ENCODE measurements at places on chromosomes 2 and 18.
A peak's percentile ranks its signal among the peaks of the same experiment; 100 is the strongest.

GRCh38 chr2:184824597-184824996 is 226.3 kb downstream of the ZNF804A start:
- no peak for DNase-seq

GRCh38 chr2:211833582-211834279 is 704.9 kb downstream of the ERBB4 start:
- DNase-seq, result no peak

- no peak for DNase-seq
Observed at GRCh38 chr18:2312440-2312839, 258.9 kb downstream of the METTL4 start.

DNA sequence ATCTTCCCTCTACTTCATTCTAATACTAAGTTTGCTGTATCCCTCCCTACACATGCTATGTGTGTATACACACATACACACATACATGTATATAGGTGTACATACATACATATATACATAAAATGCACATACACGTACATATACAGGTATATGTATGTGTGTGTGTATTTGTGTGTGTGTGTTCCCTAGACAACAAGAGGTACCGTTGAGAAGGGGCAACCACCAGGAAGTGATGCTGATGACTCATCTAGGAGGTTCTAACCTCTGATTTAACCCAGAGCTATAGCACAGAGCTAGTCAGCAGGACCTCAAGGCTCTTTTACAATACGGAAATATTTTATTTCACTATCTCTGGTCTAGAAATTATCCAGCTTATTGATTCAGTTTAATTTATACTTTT is 139.2 kb downstream of the LAMA3 start:
- no peak for DNase-seq

DNA sequence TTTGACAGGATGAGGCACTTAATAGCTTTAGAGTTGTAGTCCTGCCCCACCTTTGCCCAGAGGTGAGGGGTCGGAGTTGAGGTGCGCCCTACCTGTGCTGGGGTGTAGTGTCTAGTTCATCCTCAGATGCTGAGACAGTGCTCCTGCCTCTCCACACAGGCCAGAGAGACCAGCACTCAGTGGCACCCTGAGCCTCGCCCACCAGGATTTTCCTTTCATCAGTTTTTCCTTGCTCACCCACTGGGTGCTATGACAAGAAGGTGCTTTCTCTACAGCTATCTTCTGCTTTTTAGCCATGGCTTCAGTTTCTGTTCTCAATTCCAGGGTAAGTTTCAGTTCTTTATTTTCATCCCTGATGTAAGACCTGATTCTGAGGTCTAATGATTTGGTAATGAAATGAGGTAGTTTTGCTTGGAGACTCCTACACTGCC is 16.8 kb upstream of the TMEM131 start:
- DNase-seq, result no peak

GRCh38 chr18:71583252-71583651 is 960.9 kb downstream of the CBLN2 start:
- peak; percentile 32 for DNase-seq

DNA sequence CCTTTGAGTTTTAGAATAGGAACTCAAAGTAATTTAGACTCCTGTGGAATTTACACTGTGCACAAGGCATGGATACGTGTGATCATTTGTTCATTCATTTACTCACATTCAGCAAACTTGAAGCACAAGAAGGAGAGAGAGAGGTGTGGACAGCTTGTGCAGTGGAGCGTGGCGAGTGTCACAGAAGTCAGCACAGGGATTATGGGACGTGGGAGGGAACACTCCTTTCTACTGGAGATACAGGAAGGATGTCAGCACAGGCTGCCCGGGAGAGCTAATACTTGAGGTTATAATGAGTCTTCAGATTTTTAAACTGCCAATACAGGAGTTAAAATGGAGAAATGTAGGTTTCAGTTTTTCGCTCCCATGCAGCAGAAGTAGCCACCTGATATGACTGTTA is 7.0 kb downstream of the FAM228A start:
- DNase-seq, result peak; percentile 49

DNA sequence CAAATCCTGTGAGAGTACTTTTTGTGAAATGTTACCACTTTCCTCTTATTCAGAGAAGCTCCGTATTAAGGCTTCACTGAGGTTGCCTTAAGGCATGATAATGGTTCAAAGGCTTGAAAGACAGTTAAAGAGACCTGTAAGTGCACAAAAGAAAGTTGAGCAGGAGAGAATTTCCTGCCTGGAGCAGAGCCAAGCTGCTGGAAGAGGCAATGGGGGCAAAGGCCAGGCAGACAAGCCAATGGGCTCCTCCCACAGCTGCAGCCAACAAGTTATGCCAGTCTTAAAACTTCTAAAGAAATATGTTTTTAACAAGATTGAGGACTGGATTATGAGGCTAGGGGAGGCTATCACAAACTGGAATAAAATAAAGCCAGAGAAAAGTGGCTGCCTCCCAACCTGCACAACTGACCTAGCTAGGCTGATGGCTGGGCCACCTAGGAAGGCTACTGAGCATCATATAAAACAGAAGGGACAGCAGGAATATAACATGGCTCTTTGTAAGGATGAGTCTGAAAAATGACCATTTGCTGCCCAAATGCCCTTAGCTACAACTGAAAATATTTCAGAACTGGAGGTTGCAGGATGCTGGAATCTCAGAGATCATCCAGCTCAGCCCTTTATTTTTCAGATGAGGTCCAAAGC is 2.1 kb downstream of the IL1B start:
- no peak for DNase-seq

DNA sequence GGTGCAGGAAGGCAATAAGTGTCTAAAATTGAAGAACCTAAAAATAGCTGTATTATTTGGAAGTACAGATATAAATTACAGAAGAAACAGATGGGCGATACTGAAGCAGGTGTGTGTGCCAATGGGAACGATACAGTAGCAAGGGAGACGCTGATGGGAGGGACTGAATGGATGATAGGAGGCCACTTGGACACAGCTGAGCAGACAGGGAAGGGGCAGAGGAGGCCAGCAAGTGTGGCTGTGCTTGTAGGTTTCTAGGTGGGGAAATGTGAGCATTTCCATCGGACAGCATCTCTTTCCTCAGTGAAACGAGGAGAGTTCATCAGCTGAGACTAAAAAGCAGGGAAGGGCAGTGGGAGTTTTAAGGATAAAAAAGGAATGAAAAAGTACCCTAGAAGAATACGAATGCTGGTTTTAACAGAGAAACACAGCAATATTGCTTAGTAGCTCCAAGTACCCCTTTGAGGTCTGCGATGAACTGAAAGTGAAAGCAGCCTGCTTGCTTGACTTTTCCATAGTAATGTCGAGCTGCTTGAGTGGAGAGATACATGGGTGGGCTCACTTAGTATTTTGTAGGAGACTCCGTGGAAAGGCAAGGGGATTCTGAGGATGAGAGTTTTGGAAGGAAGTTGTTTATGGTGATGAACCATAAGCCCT is 91.7 kb upstream of the EPC2 start:
- DNase-seq, result no peak
